DND-41 (cell line): ENCODE measurements at places on chromosomes 2 and 18.

GRCh38 chr2:224403657-224404056, 1.8 kb upstream of the FAM124B start:
- DNase-seq, result no peak

- DNase-seq, result no peak
These were observed 55.4 kb downstream of the MAP4K3 start for GRCh38 chr2:39381653-39382052.

- DNase-seq, result no peak
These were observed 84.8 kb upstream of the POU3F3 start for GRCh38 chr2:104769096-104769495.

GRCh38 chr2:172285010-172285621, 142.3 kb upstream of the ITGA6 start:
- no peak for DNase-seq

DNA sequence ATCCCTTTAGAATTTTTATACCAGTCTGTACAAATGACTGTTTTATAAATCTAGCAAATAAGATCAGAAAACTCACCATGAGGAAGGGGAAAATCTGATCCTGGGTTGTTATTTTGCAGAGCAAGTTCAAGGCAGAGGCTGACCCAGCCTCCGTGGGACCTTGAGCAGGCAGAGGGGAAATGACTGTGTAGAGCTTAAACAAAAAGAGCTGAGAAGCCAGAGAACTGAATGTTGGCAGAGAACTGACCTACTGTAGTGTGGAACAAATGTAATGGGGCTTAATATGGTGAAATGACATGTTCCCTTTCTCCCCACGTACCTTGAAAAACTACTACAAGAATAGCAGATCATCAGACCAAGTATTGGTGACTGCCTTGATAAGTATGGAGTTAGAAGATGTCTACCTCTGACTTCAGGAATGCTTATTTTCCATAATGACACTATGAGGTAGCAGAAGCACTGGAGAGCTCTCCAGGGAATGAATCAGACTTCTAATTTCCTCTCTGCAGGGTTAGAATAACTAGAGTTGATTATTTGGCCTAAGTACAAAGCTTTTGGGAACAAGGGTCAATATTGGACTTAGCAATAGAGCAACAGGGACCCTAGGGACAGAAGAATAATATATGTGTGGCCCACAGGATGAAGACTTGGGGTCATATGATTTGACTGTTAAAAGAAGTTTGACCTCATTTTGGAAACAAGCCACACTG, 304.4 kb downstream of the CCDC178 start:
- no peak for DNase-seq

GRCh38 chr2:107338059-107338458, 452.1 kb upstream of the ST6GAL2 start:
- DNase-seq, result no peak

- peak; percentile 79 for DNase-seq
These were observed 5.0 kb downstream of the LDLRAD4 start for GRCh38 chr18:13223311-13224143.

DNA sequence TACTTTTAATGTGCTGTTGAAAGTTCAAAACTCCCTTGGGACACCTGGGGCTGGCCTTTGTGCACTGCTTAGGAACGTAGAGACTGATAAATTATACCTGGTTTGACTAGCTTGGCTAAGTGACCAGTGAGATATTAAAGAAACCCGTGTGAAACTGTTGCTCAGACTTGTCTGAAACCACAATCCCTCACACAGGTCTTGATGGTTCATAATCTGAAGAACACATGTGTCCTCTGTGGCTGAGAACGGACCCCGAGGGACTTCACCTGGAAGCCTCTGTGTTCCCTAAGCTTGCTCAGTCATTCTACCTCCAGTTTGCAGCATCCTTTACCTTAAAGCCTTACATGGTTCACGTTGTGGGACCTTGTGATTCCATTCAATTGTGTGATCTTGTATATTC, 218.8 kb downstream of the CBLN2 start:
- no peak for DNase-seq

GRCh38 chr2:189545418-189545817, 35.2 kb downstream of the SLC40A1 start:
- no peak for DNase-seq

GRCh38 chr2:7119132-7119835, 202.1 kb downstream of the RNF144A start:
- peak; percentile 31 for DNase-seq

DNA sequence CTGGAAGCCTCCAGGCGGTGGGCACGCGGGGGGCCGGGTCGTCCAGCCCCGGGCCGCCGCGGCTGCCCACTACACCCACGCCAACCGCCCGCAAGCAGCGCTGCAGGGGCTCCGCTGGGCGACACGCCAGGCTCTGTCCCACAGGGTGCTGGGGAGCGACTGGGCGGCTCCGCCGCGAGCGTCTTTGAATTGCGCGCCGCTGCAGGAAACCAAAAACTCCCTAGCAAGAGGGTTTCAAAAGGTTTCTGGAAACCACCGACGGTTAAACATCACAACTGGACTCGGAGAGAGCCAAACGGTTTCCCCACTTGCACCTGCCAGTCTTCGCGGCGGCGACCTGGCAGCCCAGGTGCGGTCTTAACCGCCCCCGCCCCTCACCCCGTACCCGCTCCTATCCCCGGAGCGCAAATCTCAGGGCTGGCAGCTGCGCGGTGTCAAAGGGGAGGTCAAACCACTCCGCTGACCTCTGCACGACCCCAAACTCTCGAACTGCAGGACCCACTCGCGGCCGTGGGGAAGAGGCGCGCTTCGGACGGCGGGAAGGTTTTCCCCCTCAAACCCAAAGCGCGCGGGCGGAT, 1.0 kb downstream of the CXCR4 start:
- DNase-seq, result peak; percentile 92

- DNase-seq, result no peak
These were observed 10.0 kb upstream of the VPS54 start for GRCh38 chr2:64029116-64029665.

DNA sequence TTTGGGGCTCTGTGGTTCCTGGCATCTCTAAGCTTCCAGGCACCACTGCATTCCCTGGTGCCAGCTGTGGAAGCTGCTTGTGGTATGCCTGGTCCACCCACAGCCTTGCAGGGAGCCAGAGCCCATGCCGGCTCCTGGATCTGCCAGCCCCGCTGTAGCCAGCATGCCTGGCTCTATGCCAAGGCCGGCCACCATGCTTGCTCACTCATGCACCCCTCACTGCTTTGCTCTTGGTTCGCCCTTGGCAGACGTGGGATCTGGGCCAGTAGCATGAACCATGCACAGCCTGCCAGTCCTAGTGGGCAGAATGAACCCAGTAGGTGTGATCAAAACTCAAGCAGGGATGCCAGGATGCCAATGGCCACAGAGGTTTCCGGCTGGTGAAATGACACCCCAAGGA, 634.2 kb upstream of the TMEFF2 start:
- DNase-seq, result no peak

GRCh38 chr2:21687589-21687988, 563.8 kb downstream of the TDRD15 start:
- DNase-seq, result no peak

- no peak for DNase-seq
These were observed 95.2 kb upstream of the KLF7 start for GRCh38 chr2:207260947-207261346.

DNA sequence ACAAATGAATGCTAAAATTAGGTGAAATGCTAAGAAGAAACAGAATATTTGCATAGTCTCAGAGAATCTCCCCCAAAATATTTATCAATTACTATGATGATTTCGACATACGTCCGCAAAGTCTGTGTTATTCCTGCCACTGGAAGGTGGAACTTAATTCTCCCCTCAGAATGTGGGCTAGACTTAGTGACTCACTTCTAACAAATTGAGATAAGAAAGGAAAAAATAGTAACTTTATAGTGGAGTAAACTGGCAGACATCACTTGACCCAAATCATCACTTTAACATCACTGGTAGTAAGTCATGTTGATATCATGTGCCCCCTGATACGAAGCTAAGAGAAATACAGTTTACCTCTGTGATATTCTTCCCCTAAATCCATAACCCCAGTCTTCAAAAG, 23.5 kb downstream of the HADHB start:
- no peak for DNase-seq

GRCh38 chr2:120391911-120392665, 46.2 kb downstream of the INHBB start:
- DNase-seq, result no peak

DNA sequence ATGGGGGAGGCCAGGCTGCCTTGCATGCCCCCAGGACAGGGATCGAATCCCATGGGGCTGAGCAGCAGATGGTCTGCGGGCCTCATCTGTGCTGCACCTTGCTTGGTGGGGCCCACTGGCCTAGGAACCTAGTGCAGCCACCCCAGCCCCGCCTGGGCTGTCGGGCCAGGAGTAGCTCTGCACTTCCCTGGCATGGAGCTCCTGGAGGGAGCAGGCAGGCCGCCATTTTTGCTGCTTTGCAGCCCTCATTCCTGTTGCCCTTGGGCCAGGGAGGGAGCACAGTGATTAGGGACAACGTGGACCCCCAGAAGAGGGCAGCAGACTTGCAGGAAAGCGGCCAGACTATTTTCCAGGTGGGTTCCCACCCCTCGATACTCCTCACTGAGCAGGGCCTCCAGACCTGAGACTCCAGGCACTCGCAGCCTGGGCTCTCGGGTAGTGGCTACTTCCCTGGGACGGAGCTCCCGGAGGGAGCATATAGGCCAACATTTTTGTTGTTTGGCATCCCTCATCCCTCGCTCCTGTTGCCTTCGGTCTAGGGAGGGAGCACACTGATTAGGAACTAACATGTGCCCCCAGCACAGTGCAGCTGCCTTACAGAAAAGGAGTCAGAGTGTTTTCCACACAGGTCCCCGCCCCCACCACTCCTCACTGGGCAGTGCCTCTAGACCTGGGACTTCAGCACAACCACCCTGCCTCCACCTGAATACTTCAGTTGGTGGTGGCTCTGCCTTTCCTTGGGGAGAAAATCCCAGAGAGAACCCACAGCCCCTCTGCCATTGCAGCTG, 99.5 kb downstream of the MAIP1 start:
- no peak for DNase-seq

DNA sequence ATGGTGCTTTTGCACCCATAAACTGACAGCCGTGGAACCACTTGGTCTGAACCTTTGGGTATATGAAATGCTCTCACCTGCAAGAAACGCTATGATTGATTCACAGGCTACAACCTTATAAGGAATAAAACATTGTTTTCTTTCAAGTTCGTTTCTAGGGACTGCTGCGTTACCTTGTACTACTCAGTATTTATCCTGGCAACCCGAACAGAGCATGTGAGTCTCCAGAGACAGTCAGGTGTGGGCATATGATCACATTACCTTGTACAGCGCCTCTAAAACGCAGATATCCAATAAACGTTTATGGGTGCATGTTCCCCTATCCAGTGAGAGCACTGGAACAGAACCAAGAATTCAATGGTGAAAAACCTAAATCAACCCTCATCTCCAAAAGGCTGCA, 1.7 kb downstream of the CCBE1 start:
- no peak for DNase-seq

- no peak for DNase-seq
These were observed 47.0 kb downstream of the PARD6G start for GRCh38 chr18:80200171-80200931.

DNA sequence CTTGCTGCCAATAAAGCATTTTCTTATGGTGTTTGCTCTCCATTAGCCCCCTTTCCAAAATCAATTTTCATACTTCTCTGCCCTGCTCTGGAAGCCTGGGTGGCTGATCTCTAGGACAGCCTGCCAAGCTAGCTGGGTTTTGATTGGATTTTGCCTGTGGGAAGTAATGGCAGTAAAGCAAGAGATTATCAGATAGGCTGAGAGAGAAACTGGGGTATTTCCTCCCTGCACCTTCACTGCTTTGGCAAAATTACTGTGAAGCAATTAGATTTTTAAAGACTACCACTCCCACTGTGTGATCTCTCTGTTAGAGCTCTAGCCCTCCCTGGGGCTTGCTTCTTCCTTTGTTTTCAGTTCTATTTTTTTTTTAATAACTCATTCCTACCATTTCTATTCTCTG, 223.8 kb downstream of the DLGAP1 start:
- DNase-seq, result no peak

DNA sequence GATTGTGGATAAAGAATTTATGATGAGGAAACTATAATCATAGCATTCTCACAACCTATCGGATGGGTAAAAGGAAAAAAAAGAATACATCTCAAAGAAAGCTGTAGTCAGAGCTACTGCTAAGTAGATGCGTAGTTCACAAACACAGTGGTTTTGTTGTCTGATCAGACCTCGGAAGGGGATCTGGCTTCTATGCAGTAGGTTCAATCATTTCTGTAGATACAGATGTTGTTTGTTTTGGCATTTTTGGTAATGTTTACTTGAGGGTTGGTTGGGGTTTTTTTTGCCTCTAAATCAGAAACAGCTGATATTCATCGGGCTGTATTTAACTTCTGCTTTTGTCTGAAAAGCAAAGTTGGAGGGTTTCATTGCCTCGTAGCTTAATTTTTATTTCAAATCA, 42.1 kb downstream of the NPAS2 start:
- no peak for DNase-seq

GRCh38 chr18:36903215-36903928, 74.4 kb downstream of the KIAA1328 start:
- DNase-seq, result no peak

DNA sequence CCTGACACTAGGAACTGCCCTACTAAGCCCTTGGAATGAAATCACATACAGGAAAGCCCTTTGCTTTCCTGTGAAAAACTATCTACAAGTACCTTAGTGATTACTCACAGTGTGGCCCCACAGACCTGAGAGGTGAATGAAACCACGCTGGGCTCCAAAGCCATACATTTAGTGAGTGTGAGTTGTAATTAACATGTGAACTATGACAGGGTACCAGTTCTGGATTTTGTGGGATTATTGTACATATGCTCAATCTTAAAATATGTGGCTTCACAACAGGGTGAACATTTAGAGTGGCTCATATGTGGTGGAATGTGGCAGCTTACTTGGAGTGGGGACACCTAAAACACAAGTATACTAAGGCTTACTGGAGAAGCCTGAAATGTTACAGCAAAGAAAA, 12.3 kb downstream of the KCTD1 start:
- DNase-seq, result no peak

DNA sequence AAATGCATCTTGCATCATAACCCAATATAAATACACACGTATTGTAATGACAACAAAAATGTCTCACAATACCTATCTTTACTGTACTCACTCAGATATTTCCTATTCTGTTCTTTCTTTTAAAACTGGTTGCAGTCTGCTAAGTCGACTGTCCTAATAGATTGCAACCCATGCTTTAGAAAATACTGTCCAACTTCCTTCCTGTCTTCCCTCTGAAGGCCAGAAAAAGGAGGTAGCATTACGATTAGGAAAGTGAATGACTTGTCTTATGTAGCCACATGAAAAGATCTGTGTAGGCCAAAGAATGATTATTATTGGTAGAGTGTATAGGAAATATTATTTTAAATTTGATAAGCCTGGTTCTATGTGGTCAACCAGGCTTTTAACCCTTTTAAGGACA, 134.1 kb downstream of the FAM210A start:
- DNase-seq, result no peak

- no peak for DNase-seq
These were observed 216.8 kb downstream of the VAPA start for GRCh38 chr18:10130606-10131005.

DNA sequence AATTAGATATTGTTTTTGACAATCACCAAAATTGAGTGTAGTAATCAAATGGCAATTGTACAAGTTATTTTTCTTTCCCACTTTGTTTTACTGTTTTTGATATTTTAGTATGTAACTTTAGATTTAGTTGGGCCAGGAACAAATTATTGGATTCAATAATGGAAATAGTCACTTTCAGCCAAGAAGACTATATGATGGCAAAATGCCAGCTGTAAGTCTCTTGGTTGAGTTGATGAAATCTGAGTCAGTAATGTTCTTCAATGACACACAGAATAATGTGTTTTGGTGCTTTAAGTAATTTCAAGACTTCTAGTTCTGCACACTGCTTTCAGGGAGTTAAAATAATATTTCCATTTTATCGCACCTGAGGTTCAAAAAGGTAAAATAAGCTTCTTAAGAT, 2022.0 kb upstream of the CELF4 start:
- DNase-seq, result no peak
